Chondrocyte (in vitro differentiated cells): ENCODE measurements at places on chromosomes 12 and 14. TPM values are rescaled to one million over a fixed set of nuclear protein-coding genes. Genes with fewer than 3 reads are reported as not detected.

- no peak for DNase-seq
Measured at GRCh38 chr14:91851563-91851962, 15.8 kb downstream of the TC2N start.

DNA sequence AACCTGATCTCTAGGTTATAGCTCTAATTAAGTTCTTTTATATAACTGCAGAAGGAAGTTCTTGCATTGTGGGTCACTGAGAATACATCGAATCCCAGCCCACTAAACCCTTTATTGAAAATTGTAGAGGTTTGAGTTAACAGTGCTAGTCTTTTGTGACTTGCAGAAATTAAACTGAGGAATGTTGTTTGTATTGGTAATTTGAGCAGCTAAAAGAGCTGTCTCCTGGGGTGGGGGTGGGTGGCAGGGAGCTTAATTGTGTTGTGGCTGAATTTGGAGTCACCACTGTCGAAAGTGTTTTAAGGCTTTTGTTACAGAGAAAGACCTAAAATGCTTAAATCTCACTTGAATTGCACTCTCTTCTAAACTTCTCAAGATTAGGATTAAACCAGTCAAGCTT, 3.2 kb upstream of the COX8C start:
- no peak for DNase-seq

GRCh38 chr12:51118706-51119105, 35.3 kb upstream of the CSRNP2 start:
- DNase-seq = no peak

DNA sequence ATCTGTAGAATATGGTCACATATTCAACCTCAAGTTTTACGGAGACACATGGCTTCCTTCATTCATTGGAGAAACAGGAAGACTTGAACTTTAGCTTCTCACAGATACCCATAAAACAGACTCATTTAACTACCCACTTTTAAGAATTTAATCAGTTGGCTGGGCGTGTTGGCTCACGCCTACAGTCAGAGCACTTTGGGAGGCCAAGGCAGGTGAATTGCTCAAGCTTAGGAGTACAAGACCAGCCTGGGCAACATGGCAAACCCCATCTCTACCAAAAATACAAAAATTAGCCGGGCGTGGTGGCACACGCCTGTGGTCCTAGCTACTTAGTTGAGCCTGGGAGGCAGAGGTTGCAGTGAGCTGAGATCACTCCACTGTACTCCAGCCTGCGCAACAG, 64.7 kb upstream of the STAC3 start:
- DNase-seq = no peak

NFATC4 gene
- 93.4 to 99.2 TPM (median 97.7 TPM) in 3 replicates for total RNA-seq

CLEC1A gene
- total RNA-seq = not detected in 3 replicates

- no peak for DNase-seq
Measured at GRCh38 chr12:109870648-109871047, 9.7 kb downstream of the GLTP start.

MSRB3 gene
- 104 to 160 TPM (median 158 TPM) in 3 replicates for total RNA-seq

DNA sequence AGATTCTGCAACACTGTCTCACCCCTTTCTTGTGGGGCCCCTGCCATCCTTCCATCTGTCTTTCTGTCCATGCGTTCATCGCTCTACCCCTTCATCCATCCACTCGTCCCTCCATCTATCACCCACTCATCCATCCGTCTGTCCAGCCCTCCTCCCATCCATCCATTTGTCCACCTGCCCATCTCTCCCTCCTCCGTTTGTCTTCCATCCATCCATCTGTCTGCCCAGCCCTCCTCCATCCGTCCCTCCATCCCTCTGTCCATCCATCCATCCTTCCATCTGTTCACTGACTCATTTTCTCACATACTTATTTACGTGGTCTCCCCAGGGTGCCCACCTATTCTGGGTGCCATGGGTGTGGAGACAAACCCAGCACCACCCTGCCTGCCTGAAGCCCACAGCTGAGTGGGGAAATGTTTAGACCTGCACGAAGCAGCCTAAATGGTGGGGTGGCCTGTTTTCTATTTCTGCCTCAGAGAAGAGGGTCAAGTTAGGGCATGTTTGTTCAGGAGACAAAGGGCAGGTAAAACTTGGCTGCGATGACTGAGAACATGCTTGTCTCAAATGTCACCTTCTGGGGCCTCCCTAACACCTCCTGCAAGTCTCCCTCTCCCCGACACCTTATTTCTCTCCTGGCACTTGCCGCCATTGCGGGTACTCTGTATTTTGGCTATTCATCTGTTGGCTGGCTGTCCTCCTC, 2.8 kb upstream of the SLC25A47 start:
- DNase-seq = no peak

- no peak for DNase-seq
Measured at GRCh38 chr12:107320929-107321631, 227.7 kb upstream of the CRY1 start.

KCNJ8 gene
- total RNA-seq = 1.1 TPM in 2 of 3 replicates, not detected in the other

GRCh38 chr12:116184763-116185162, 92.7 kb downstream of the MED13L start:
- no peak for DNase-seq

DNA sequence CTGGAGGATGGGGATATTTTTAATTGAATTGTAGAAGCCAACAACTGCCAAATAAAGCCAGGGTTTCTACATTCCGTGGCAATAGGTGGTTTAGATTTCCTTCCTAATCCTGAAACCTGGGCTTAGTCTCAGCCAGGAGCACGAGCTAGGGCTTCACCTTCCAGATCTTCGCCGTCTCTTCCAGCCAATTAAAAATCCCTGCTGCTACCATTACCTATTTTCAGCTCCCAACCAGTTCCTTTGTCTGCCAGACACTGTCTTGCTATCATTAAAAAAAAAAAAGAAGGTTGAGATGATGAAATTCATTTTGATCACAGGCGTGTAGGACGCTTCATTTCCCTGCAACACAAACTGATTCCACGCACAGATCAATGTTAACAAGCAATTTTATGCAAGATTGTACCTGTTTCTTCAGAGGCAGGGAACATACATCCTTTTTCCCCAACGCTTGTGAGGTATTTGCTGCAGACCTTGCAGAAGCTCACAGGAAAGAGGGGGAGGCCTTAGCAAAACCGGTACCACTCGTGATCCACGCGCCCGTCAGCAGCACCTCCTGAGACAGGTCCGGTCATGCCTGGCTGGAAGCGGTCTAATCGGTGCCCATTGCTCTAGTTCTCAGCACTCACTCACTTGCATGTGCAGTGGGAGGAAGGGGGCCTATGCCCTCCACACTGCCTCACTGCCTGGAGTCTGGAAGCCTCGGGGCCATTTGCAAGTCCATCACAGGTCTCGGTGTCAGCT, 65.1 kb downstream of the SLC6A12 start:
- no peak for DNase-seq

STXBP6 gene
- 1.7 to 11.5 TPM (median 1.8 TPM) in 3 replicates for total RNA-seq

DNA sequence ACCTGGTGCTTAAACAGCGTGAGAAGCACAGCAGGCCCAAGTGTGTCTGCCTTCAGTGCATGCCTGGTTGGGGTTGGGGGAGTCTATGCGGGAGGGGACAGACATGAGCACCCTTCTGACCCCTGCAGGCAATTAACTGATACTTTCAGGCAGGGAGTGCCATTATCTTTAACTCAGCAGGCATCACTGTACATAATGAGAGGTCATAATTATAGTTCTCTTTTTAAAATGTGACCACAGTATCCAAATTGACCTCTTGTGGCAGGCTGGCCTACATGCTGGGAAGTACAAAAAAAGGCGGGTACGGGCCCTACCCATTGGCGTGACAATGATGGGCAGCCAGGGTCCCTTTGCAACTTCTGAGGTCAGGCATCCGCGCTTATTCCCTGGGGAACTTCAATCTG, 209.1 kb downstream of the FOXN3 start:
- DNase-seq = no peak

SERPINA9 gene
- not detected in 3 replicates for total RNA-seq

DNA sequence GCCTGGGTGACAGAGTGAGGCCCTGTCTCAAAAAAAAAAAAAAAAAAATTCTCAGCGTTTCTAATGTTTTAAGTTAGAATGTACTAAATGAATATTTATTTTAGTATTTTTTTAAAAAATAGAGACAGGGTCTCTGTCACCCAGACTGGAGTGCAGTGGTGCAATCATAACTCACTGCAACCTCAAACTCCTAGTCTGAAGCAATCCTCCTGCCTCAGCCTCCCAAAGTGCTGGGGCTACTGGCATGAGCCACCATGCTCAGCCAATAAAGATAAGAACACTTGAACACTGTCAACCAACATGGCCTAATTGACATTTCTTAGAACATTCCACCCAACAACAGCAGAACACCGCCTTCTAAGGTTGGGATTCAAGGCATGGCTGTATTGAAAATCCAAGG, 5.1 kb upstream of the DYNC1H1 start:
- no peak for DNase-seq

- DNase-seq = no peak
Measured at GRCh38 chr12:50557421-50557820, 52.6 kb downstream of the DIP2B start.

GRCh38 chr12:4308334-4308950, 12.6 kb upstream of the TIGAR start:
- no peak for DNase-seq

TROAP gene
- total RNA-seq = 4.0 to 6.5 TPM (median 6.2 TPM) in 3 replicates

- DNase-seq = no peak
Measured at GRCh38 chr14:68516342-68516741, 276.5 kb downstream of the ZFP36L1 start.

POTEG gene
- total RNA-seq = not detected in 3 replicates

DNA sequence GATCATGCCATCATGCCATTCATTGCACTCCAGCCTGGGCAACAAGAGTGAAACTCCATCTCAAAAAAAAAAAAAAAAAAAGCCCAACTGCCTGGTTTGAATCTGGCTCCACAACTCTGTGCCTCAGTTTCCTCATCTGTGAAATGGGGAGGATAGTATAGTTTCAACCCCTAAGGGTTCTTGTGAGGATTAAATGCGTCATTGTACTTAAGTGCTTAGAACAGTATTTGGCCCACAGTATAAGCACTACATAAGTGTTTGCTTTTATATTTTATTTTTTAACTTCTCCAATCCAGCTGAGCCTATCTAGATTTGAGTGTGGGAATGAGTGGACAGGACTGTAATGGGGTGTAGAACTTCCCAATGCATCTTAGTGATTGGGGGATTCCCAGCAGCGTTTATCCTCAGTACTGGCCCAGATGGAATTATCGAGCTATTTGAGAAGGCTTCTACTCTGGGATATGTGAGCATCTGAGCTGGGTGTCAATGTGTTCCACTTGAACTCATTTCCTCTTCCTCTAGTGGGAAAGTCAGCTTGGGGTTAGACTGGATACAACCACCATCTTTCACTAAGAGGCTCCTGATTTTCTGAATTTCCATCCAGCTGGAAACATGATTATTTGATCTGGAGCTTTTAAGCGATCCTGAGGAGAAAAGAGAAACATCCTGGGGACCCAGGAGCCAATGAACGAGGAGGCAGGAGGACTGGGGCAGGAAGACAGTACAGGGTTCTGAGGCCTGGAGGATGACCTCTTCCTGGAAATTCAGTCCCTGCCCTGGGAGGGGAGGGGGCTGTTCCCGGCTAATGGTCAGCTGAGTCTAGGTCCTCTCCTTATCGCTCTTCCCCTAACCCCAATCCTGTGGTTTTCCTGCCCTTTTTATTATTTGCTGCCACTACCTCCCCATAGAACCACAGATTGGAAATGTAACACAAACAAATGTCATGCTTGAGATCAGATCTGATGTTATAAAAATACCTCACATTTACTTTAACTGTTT, 9.3 kb upstream of the ESPL1 start:
- DNase-seq = no peak

GRCh38 chr12:95653771-95654546, 102.7 kb upstream of the USP44 start:
- no peak for DNase-seq

GRCh38 chr14:35046751-35047536, 872 bp downstream of the FAM177A1 start:
- no peak for DNase-seq

DNA sequence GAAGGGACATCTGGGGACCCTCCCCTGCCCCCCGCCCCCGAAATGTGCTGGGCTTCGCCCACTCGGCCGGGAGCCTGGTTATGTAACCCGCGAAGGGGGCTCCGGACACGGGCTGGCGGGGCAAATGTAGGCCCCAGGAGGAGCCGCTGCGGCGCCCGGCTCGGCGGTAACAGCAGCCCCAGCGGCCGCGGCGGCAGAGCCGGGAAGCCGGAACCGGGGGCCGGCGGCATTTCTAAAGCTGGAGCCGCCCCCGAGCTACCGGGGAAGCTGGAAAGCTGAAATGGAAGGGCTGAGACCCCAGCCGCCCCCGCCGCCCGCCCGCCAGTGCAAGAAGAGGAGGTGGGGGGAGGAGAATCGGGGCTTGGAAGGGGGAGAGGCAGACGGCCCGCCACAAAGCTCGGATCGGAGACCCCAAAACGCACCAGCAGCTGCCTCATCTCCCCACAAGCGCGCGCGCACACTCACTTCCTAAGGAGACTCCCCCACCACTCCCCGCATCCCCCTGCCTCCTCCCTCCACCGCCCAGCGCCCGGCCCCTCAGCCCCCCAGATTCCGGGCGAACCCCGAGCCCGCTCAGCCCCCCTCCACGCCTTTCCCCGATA, 1.5 kb downstream of the KDM2B start:
- DNase-seq = no peak

MYF5 gene
- total RNA-seq = not detected in 3 replicates

GRCh38 chr12:112828541-112828940, 37.0 kb downstream of the RPH3A start:
- DNase-seq = no peak

FOXG1 gene
- total RNA-seq = not detected in 3 replicates
